ENCODE measurements at places on chromosomes 5 and 9. TPM values are rescaled to one million over a fixed set of nuclear protein-coding genes. Genes with fewer than 3 reads are reported as not detected.

DNA sequence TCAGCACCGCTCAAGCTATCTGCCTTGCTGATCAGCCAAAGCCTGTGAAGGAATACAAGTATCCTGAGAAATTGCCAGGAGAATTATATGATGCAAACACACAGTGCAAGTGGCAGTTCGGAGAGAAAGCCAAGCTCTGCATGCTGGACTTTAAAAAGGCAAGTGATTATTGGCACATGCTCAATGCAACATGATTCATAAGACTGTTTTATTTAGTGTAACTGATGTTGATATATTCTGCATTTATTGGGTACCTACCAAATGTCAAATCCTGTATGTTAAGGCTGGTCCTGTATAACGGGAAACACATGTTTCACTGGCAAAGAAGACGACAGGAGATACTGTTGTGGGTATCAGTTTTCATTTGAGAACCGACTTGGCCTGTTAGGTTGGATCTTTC is 69.0 kb downstream of the ADAMTS16 start:
- DNase-seq: no peak

GRCh38 chr9:15249042-15249818 is 57.8 kb downstream of the TTC39B start:
- no peak for DNase-seq

GRCh38 chr5:169354263-169354662 is 53.3 kb upstream of the SLIT3 start:
- no peak for DNase-seq

Gene GPX3
- total RNA-seq: 92.6 TPM

Gene LECT2
- not detected for total RNA-seq

DNA sequence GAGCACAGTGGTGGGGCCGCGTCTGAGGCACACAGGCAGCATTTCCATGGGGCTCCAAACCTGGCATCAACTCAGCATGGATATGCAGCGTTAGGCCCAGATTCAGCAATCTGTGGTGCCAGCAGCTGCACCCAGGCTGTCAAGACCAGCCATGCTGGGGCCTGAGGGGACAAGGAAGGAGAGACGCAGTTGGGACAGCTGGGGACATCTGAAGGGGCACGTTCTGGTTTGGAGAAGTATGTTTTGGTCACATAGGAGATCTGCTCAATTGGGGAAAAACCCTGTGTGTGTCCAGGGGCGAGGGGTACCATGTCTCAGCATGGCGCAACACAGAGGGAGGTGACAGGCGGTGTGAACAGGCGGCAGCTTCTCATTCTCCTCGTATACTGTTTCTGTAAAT is 66.6 kb upstream of the ECM2 start:
- DNase-seq: no peak

- no peak for DNase-seq
Observed at GRCh38 chr9:130246126-130246525, 19.4 kb upstream of the HMCN2 start.

DNA sequence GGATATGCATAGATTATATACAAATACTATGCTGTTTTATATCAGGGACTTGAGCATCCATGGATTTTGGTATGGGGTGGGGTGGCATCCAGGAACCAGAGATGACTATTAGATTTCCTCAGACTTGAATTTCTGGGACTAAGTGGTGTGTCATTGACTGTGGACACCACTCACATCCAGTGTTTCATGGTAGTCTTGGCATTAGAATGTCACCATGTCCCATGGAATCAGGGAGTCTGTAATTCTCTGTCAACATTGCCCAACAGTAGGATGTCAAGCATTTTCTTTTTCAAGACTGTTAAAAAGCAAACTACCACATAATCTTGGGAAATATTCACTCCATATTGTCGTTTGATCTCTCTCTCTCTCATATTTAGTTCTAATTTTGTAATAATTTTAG is 13.1 kb downstream of the ISOC1 start:
- no peak for DNase-seq

DNA sequence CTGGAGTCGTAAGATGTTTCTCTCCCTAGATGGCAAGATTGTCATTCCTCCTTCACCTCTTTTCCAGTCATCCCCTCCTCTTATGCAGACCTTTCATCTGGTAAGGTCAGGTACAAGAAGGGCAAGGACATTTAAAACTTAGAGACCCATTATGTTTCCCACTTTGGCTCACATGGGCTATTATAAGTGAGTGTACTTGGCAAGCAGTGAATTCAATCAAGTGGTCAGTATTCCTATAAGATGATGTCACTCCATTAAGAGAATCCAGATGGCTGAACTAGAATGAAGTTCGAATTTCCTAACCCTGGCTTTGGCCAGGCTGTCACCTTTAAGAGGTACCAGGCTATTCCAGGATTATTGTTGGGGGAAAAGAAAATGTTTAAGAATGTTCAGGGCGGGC is 32.2 kb downstream of the ZNF131 start:
- DNase-seq: no peak

DNA sequence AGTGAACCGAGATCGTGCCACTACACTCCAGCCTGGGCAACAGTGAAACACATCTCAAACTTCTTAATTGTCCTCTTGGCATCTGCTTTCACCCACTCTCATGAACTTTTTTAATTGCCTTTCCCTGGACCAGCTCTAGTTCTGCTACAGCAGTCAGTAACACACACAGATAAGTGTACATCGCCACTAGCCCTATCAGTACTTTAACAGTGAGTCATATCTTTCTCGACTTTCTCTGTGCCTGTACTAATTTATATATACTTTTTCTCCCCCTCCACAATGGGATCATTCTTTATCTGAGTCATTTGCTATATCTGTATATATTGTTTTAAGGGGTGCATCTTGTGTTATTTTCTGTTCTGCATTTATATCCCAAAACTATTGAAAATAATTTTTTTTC is 6.7 kb downstream of the CDC37L1 start:
- no peak for DNase-seq
